LNCaP clone FGC (cell line): ENCODE measurements at places on chromosomes 7 and 10.

GRCh38 chr10:126454045-126454751 lies 65.9 kb upstream of the ADAM12 start:
- no peak for DNase-seq

GRCh38 chr10:63217120-63217605 lies 84.0 kb downstream of the NRBF2 start:
- DNase-seq, result no peak

DNA sequence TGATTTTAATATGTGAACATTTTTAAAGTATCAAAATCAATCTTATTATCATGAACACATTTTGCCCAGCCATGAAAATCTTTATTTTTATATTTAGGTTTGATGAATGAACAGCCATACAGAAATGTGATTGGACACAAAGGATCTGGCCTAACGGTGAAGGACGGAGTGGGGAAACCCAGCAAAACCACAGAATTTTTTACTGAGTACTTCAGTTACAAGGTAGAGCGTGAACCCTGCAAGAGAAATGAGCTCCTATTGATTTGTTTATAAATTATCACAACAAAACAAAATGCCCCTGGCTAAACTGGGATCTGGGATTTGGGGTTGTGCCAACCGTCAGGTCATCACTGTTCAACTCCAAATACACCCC lies 118.8 kb downstream of the JAZF1 start:
- no peak for DNase-seq

GRCh38 chr10:20677340-20677739 lies 219.8 kb downstream of the NEBL start:
- no peak for DNase-seq

GRCh38 chr7:66523409-66523808 lies 105.3 kb upstream of the KCTD7 start:
- DNase-seq, result no peak

- DNase-seq, result no peak
Observed at GRCh38 chr7:39623732-39624441, 515 bp downstream of the RALA start.

GRCh38 chr7:157122800-157123495 lies 15.8 kb upstream of the UBE3C start:
- DNase-seq, result no peak

DNA sequence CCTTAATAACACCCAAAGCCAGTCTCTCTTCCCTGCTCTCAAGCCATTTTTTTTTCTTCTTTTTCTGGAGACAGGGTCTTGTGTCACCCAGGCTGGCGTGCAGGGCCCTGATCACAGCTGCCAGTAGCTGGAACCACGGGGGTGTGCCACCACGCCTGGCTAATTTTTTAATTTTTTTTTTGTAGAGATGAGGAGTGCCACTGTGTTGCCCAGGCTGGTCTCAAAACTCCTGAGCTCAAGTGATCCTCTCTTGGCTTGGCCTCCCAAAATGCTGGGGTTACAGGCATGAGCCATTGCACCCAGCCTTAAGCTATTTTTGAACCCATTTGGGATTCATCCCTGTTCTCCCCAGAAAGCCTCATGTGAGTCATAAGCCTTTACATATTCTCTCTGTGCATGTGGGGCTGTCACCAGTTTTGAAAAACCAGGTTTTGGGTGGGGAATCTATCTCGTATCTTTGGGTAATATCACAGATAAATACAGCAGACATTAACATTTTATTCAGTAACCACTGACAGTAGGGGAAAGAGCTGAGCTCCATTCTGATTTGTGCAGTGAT lies 15.5 kb downstream of the ZNF487 start:
- DNase-seq, result no peak

- no peak for DNase-seq
Observed at GRCh38 chr7:143295870-143296269, 7.7 kb downstream of the CASP2 start.

DNA sequence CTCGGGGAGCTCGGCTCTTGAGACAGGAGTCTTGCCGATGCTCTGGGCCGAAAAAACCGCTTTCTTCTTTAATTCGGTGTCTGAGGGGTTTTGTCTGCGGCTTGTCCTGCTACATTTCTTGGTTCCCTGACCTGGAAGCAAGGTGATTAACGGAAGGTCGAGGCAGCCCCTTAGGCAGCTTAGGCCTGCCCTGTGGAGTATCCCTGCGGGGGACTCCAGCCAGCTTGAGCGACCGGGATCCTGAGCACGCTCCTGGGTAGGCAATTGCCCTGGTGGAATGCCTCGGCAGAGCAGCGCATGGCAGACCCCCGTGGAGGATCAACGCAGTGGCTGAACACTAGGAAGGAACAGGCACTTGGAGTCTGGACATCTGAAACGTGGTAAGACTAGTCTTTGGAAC lies 30.5 kb upstream of the GHITM start:
- DNase-seq, result no peak

DNA sequence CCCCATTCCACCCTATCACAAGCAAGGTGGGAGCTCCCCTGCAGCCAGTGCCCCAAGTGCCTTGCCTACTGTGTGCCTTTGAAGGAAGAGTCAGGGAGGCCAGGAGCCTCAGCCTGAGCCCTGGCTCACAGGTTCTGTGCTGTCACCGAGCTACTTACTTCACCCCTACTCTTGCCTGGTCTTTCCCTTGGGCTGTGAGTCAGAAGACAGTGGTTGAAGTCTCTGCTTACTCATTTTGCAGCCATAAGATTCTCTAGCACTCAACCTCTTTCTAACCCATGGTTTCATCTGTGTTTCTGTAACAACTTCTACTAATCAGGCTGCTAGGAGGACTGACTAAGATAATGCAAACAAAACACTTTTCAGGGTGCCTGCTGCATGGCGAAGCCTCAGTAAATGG lies 114.5 kb downstream of the PLCE1 start:
- no peak for DNase-seq

- DNase-seq, result no peak
Observed at GRCh38 chr7:114843102-114843501, 78.8 kb upstream of the MDFIC start.

DNA sequence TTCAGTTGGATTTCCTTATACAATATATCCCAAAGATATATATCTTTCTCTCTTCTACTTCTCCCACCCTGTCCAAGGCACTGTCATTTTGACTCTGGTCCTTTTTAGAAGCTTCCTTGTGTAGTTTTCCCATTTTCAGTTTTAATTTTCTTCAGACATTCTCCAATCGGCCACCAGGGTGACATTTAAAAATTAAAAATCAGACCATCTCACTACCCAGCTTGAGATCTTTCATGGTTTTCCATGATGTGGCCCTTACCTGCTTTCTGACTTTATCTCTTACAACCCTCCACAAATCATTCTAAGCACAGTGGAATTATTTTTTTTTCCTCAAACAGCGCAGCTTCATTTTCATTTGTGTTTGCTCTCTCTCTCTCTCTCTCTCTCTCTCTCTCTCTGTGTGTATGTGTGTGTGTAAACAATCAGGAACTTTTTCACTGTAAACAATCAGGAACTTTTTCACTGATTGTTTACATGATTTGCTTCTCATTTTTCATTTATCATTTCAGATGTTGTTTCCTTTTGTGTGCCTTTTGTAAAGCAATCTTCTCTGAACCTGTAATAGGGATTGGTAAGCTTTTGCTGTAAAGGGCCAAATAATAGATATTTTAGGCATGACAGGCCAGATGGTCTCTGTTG lies 348.9 kb downstream of the ATRNL1 start:
- peak; percentile 66 for DNase-seq

- no peak for DNase-seq
Observed at GRCh38 chr10:100782461-100783244, 37.3 kb downstream of the PAX2 start.

DNA sequence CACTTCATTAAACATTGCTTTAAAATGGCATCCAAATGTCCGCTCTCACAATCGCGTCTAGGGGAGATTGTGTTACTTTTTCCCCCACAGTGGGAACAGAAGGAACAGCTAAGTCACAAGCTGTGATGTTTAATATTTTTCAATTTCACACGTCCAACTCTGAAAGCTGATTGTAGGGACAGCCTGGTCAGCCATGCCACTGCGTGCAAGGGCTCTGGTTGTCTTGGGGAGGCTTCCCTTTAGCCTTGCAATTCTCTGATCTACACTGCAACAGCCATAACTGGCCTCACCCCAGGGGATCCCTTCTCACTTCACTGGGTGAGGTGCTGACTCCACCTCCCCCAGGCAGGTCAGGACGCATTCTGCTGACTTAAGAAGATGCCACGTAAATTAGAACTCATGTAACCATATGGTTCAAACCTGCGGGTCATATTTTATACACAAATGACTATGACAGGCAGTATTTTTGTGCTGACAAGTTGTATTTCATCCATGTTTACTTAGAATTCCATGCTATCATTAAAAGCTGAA lies 425.2 kb upstream of the NFE2L3 start:
- no peak for DNase-seq

DNA sequence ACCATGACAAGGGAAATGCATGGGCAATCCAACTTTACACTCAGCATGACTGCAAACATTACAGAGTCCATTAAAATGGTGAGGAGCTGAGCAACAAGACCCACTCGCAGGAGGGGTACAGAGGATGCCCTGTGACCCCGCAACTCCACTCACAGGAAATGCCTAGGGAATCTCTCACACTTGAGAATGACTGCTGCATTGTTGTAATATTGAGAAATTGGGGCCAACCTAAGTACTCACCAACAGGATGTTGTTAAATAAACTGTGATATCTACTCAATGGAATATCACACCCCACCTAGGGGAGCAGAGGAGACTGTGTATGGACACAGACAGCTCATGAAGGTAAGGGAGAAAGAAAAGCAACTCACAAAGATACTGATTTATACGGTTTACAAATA lies 53.4 kb upstream of the CAMK2B start:
- no peak for DNase-seq

DNA sequence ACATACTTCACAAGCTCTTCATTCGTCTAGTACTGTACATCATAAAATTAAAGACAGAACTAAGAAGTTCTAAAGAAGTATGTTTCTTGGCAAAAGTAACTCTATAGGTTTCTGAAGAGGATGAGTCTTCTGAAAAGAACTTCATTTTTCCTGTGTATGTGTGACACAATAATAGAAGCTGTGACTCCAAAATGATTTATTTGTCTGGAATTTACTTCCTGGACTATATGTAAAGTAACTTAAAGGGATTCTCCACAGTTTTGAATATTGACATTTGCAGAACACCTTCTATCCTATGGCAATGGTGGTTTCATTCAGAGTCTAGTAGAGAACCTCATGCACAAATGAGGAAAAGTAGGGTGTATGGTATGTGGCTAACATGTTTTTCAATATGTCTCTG lies 19.8 kb upstream of the CLDN12 start:
- DNase-seq, result no peak

DNA sequence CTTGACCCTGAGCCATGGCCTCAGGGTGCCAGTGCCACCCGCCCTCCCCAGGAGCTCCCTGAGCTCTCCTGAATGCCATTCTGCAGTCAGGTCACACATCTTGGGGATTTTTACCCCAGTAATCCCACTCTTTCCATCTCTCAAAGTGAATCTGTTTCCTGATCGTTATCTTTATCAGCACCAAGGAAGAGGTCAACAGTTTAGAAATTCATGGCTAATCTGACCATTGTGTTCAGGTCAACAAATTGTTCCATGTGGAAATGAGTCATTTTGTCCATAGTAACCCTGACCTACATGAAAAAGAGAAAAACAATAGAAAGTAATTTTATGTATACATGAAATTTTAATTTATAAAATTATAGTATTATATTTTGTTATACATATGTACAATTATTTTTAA lies 28.8 kb upstream of the ZNF488 start:
- no peak for DNase-seq

DNA sequence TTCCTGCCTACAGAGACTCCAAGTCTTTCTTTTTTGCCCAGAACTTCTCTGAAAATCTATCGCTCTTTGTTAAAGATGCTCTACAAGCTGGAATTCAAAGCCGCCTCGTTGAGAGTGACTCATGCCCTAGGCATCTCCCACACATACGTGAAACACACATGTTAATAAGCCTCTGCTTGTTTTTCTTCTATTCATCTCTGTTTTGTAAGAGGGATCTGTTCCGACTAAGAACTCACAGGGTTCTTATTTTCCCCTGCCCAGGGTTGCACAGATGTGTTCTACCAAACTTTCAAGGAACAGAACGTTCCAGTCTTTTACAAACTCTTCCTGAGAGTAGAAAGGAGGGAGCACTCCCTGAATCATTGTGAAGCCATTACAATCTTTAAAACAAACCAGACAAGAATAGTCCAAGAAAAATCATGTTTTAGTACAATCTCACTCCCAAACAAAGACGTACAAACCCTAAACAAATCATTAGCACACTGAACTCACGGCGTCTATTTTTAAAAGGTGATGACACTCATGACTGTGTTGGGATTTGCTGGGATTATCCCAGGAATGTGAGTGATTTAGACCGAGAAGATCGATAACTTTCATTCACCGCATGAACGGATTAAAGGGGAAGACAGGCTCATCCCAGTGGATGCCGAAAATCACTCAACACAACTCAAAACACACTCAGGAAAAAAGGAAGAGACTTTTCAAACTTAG lies 55.3 kb upstream of the INPP5A start:
- DNase-seq, result no peak
